ENCODE measurements at places on chromosomes 5 and 9. TPM values are rescaled to one million over a fixed set of nuclear protein-coding genes. Genes with fewer than 3 reads are reported as not detected.

- no peak for DNase-seq
Measured at GRCh38 chr9:68552700-68553476, 12.2 kb upstream of the TMEM252 start.

Gene RALGPS1
- total RNA-seq: 0.51 TPM

Gene PCDHGC4
- total RNA-seq: not detected

Gene WWC1
- 0.86 TPM for total RNA-seq

- no peak for DNase-seq
Measured at GRCh38 chr5:67063791-67064190, 132.8 kb downstream of the CD180 start.

- no peak for DNase-seq
Measured at GRCh38 chr9:124776954-124777648, at the start of gene OLFML2A. Gene OLFML2A (plus strand): TSS chr9:124777133. CDS start chr9:124777271, 138 bp downstream.

DNA sequence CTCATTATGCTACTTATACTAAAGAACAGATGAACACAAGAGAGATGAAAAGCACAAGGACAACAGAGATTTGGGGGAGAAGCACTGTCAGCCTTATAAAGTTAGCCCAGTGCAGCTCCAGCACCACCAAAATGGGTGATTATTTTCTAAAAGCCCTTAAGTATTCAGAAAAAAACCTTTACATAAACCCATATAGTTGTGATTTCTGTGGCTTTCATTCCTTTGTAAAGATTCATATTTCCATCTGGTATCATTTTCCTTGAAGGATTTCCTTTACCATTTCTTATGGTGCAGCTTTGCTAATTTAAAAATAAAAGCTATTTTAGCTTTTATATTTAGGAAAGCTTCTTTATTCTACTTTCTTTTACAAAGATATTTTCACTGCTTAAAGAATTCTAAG lies 311.0 kb downstream of the TMEM167A start:
- no peak for DNase-seq

GRCh38 chr5:32916648-32917047 lies 205.5 kb downstream of the NPR3 start:
- no peak for DNase-seq

- no peak for DNase-seq
Measured at GRCh38 chr5:127590156-127590722, 58.6 kb upstream of the CTXN3 start.

Gene AIF1L
- total RNA-seq: 0.13 TPM

DNA sequence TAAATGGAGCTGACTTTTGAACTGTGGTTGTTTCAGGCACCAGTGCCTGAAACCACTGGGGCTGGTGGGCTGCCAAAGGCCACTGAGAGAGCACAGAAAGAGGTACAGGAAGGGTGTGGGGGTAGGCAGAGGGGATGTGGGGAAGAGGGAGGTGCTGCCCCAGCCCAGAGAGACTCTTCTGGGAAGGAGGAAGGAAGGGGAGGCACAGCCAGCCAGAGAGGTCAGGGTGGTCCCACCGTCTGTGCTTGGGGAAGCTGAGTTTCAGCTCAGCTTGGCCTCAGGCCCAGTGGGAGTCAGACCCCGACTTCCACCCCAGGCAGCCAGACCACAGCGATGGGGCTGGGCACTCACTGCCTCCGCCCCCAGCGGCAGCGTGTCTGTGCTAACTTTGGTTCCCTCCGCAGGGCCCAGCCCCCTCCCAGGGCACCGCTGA lies 8.6 kb upstream of the PHYKPL start:
- no peak for DNase-seq

DNA sequence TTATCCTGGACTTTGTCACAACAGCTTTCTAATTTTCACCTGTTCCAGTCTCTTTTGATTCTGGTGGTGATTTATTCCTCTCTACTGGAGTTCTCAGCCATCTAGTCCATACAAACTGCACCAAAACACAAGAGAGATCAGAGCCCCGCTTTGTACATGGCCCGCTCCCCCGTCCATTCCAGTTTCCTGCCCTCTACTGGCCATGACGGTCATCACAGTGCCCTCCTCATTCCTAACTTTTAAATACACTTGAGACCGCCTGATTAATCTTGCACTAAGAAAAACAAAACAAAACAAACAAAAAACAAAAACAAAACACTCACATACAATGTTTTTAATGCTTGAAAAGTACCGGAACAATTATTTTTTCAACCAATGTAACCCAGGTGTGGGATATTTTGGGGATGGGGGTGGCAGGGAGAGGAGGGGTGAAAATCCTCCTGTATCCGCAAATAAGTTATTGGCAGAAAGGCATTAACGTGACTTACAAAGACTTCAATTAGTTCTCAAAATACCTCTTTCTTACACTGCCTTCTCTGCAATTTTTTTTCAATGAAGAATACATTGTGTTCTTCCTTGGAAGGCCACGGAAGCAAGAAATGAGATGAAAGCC lies 84.8 kb upstream of the PAM start:
- DNase-seq: no peak

Gene GPX8
- total RNA-seq: 0.16 TPM

- DNase-seq: no peak
Measured at GRCh38 chr5:400282-401145, 42.5 kb upstream of the EXOC3 start.

Measured in activated T-cell treated with anti-CD3 and anti-CD28 coated beads, Interleukin-2, amount 50 U/mL, for 4 hours (primary cell).